ENCODE measurements at places on chromosomes 1 and 21. TPM values are rescaled to one million over a fixed set of nuclear protein-coding genes. Genes with fewer than 3 reads are reported as not detected.
A peak's percentile ranks its signal among the peaks of the same experiment; 100 is the strongest.

DNA sequence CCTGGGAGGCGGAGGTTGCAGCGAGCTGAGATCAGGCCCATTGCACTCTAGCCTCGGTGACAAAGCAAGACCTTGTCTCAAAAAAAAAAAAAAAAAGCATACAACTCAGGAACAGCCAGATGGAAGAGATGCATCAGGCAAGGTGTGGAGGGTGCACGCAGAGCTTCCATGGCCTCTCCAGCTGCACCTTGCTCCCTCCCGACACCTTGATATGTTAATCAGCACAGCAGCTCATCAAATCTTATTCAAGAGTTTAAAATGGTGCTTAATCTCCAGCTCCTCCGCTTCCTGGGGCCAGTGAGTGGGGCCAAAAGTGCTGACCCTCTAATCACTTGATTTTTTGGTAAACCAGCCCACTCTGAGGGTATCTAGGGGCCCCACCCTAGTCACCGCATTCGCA lies 29.3 kb upstream of the FAM89A start:
- no peak for DNase-seq

DNA sequence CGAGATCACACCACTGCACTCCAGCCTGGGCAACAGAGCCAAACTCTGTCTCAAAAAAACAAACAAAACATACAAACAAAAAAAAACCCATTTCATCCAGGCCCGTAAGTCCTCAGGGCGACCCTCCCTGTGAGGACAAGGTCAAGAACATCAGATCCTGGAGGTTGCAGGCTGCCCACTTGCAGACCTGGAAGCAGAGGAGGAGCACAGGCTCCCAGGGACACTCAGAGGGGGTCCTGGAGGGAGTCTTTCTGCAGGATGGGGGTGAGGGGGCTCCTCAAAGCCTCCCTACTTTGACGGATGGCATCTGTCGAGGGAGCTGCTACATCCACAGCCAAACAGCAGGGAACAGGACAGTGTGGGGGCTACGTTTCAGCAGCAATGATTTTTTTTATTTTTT lies 47.2 kb downstream of the RIPK4 start:
- DNase-seq: no peak

DNA sequence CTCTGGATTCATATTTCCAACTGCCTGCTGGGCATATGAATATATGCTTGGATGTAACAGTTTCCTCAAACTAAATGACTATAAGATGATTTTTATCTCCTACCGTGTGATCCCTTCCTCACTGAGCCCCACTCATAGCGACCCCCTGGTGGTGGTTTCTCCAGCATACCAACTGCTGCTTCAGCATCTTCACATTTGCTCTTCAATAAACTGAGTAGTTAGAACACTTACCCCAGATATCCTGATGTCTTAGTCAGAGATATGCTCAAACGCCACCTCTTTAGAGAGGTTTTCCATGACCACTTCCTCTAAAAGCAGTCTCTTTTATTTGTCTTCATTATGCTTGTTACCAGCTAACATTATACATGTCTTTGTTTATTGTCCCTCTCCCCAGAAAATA lies 10.2 kb upstream of the HNRNPR start:
- no peak for DNase-seq

Gene STXBP3
- total RNA-seq: 29.4 TPM

DNA sequence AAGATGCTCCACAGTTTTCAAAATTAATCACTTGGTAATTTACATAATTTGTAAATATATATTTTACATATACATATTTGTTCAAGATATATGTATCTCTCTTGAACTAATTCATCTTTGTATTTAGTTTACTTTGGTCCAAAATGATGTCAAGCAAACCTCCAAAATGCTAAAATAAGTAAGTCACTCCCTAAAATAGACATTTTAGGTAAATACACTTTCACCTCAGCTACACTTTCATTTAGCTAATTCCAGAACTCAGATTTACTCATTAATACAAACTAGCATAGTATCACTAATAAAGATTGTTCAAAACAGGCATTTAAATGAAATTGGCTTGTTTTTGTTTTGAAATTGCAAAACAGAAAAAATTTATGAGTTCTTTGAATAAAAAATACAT lies 40.6 kb downstream of the AHCTF1 start:
- no peak for DNase-seq

GRCh38 chr1:228398741-228399461 lies 7.7 kb downstream of the TRIM11 start:
- DNase-seq: peak; percentile 20

Data from H9 (cell line).